ENCODE measurements at places on chromosomes 7 and 10.

- no peak for DNase-seq
Measured at GRCh38 chr10:802506-802905, 113.0 kb upstream of the DIP2C start.

GRCh38 chr7:44639671-44640321 lies 33.4 kb downstream of the OGDH start:
- peak; percentile 77 for DNase-seq

DNA sequence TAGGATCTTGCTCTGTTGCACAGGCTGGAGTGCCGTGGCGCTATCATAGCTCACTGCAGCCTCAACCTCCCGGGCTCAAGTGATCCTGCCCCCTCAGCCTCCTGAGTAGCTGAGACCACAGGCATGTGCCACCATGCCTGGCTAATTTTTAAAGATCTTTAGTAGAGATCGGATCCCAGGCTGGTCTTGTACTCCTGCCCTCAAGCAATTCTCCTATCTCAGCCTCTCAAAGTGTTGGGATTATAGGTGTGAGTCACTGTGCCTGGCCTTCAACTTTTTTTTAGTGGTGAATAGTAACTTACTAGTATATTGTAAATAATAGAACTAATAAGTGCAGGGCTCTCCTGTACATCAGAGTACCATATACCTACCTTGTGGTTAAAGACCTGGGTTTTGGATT lies 52.1 kb upstream of the LMTK2 start:
- DNase-seq = no peak

DNA sequence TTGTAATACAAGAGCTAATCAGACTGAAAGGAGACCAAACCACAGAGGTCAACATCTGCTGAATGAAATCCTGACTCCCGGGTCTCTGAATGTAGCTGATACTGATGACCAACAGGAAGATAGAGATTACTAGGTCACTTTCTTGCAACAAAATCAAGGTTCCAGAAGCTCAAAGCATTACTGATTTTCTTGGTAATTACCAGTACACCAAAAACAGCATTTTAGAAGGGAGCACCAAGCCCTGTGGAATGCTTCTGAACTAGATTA lies 177.7 kb downstream of the SLC25A13 start:
- no peak for DNase-seq

DNA sequence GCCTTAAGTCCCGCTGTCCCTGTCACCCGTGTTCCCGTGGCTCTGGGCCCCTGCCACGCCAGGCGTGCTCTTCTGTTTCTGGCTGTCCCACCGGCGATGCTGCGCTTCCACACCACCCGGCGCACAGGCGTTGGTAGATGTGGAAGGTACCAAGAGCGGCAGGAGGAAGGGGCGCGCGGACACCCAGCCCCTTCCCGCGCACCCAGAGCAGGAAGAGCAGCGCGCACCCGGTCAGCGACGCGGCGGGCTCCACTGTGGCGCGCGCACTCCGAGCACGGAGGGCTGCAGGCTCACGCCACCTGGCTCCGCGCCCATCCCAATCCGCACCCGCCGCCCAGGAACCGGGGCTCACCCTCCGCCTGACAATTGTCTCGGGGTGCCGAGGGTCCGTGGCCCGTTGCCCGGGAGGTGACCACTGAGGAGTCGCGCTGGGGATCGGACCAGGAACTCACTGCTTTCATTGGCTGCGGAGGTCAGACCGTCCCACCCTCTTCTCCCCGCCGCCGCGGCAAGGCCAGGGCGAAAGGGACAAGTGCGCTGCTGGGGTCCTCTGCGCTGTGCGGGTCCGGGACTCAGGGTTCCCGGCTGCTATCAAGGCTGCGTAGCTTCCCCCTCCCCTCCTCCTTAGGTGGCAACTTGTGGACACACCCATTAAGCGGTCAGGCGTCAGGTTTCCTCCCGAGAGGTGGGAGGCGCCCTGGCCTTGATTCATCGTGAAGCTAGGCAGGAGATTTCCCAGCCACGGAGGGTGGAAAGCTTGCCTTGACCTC lies 121.6 kb upstream of the ZNF92 start:
- peak; percentile 36 for DNase-seq

DNA sequence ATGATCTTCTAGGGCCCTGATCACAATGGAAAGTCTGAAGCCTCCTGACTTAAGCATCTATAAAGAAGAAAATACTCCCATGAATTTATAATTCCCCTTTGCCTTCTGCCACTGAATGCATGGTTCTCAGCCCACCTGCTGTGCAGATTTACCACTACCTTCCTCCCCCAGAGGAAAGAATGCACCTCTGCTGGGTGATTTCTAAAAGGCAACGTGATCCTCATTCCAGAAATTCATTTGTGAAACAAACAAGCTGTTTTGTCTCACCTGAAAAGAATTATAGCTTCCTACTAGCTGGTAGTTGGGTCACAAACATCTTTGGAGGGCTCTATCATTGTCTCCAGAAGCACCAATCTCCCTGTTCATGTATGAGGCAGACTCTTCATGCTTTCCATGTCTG lies 320.2 kb downstream of the CDC14C start:
- no peak for DNase-seq

DNA sequence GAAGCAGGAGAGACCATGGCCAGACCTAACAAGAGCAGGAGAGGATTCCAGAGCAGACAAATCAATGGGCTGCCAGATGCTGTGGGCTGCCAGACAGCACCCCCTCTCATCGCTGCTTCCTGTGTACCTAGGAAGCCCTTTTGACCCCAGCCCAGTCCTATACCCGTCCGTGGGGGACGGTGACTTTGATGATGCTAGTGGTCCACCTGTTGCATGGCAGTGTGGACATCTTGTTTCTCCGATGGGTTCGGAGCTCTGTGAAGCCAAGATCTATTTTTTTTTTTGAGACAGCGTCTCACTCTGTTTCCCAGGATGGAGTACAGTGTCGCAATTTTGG lies 18.2 kb upstream of the GDI2 start:
- no peak for DNase-seq

DNA sequence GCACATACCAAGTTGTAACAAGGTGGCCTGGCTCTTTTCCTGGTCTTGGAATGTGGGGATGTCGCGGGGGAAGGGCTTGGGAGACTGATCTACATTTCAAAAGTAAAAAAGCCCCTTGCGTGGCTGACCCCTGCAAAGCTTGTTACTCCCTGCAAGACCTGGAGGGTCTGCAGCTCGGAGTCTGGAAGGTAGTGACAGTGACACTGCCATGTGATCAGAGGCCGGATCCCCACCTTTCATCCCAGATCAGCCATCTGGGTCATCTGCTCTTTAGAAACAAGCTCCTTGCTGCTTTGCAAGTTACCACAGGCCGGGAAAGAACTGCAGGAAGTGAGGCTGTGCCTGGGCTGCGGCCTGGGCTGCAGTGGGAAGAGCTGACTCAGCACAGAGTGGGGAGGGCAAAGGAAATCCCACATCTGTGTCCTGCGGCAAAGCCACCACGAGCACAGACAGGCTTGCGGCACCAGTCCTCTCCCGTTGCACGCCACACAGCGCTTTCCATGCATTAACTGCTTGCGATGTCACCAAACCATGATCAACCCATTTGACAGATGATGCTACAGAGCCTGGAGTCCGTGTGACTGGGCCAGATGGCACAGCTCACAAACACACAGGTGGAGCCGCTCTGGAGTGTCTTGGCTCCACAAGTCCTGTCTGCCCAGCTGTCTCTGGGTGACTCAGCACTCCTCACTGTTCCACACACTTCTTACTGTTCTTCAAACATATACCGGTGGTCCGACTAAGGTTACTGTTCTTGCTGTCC lies 97.7 kb downstream of the SH3PXD2A start:
- peak; percentile 49 for DNase-seq

DNA sequence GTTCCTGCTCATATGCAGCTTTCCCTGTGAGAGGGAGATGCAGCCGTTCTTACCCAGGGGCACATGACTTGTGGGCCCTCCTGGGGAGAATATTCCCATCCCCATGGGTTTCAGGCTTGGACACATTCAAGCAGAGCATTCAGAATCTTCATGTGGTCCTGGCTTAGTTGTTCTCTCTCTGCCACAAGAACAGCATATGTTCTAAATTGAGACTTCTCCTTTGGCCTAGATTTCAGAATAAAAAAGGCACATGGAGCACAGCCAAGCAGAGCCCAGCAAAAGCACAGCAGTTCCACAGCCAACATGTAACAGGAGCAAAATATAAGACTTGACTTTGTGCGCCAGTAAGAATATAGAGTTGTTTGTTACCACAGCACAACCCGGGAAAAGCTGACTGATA lies 306.4 kb upstream of the MYO3A start:
- no peak for DNase-seq

- no peak for DNase-seq
Measured at GRCh38 chr10:30553018-30553625, 76.4 kb downstream of the LYZL2 start.

- DNase-seq = peak; percentile 25
Measured at GRCh38 chr7:35831208-35831607, 30.4 kb downstream of the SEPTIN7 start.

DNA sequence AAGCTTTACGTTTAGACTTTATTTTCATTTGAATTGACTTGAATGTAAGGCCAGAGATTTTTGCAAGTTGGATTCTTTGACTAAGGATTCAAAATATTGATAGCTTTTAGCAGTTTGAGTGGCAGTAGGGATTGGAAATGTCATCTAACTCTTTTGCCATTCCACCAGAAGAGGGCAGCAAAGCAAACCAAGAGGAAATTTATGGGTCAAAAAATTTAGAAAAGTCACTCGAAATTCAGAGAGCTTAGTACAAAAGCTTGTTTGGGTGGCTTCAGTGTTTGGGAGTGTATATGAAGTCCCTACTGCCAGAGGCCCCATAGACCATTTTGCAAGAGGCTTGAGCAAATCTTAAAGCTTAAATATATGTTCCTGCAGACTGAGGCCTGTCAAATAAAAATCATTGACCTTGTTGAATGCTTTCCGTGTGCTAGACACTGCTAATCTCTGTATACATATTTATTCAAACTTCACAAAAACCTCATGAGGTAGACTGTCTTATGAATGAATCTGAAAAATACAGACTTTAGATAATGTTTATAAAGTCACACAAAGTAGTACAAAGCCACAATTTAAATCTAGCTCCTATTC lies 44.6 kb upstream of the RSBN1L start:
- DNase-seq = peak; percentile 30

GRCh38 chr10:44166441-44166840 lies 218.5 kb downstream of the CXCL12 start:
- no peak for DNase-seq

GRCh38 chr10:109726473-109726872 lies 196.8 kb downstream of the XPNPEP1 start:
- DNase-seq = no peak

DNA sequence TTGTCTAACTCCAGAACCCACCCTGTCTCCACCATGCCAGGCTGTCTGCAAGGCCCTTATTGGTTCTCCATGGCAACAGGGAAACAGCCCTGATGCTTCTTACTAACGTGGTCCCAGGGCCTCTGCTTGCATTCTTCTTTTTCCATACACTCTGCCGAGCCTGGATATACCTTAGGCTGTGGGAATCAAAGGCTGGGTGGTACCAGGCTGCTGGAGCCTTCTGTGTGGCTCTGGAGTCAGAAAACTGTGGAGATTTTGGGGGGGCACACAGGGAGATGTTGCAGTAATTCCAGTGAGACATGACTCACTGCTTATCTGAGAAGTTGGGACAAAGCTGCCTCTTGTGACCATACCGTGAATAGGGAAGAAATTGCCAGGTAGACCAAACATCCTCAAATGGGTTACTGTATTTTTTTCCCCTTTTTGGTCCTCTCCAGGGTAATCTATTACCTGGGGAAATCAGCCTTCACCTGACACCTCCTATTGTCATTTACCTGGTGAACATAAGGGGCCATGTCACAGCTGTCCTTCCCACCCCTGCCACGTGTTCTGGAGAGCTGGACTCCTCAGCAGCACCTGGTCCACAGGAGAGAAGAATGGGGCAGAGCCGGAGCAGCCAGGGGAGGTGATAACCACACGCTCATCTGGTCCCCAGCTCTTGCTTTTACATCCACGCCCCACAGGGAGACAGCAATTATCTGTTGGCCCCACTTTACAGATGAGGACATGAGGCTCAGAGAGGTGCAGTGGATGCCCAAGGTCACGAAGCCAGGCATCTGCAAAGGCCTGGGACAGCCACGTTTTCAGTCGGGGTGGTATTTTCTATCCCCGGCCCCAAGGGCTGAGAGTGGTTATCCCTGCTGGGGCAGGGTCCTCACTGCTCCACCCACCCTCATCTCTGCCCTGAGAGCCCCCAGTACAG lies 4.6 kb downstream of the CHST3 start:
- DNase-seq = no peak

DNA sequence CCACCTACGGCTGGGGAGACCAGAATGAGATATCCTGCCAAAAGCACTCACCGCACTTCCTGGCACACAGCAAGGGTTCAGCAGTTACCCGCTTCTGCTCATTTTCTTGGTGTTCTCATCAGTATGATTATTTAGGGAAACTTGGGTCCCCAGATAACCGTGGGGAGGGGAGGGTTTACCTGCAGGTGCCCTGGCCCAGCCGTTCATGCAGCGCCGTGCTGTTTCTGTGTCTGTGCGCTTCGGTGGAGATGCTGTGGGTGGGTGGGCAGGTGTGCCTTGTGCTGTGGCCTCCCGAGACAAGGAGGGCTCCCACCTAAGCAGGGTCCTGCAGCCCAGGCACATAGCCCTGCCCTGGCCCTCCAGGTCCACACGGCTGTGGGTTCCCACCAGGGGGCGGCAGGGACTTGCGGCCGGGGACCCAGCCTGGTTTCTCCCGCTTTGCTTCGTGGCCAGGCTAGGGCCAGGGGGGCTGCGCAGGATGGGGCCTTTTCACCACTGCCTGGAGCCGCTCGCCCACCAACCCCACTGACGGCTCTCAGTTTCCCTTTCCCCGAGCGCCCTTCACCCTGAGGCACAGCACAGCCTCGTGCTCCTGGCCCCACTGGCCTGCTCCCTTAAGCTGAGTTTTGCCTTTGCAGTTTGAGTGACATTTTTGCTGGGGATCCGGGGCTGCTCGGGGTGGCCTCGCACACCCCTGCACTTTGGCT lies 78.5 kb downstream of the LHPP start:
- DNase-seq = peak; percentile 71

- no peak for DNase-seq
Measured at GRCh38 chr10:19920075-19920726, 104.0 kb downstream of the PLXDC2 start.

- no peak for DNase-seq
Measured at GRCh38 chr7:80206763-80207162, 72.1 kb downstream of the GNAI1 start.

DNA sequence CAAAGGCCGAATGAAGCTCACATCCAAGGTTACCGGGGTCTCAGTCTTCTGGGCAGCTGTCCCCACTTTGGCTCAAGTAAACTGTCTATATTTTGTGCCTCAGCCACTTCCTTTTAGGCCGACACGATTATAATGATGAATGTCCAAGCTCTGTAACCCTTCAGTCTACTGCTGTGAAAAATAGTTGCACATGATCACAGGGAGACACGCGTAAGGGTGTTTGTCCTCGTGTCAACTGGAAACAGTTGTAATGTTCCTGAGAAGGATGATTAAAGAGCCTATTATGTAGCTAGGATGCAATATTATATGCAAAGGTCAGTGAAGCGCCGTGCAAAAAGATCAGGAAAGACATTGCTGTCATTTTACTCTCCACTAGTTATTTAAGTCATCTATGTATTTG lies 559.9 kb downstream of the SDK1 start:
- DNase-seq = no peak

GRCh38 chr10:60384011-60384410 lies 5.7 kb downstream of the ANK3 start:
- no peak for DNase-seq

- DNase-seq = no peak
Measured at GRCh38 chr7:123624527-123625183, 23.0 kb downstream of the ASB15 start.

GRCh38 chr7:135761751-135762488 lies 13.3 kb upstream of the FAM180A start:
- no peak for DNase-seq

- DNase-seq = peak; percentile 46
Measured at GRCh38 chr10:122374859-122375678, 561 bp downstream of the PLEKHA1 start.

All from muscle of arm (tissue), 14 donors.